Spinal cord (tissue), 10 donors: ENCODE measurements at places on chromosomes 6 and 20. TPM values are rescaled to one million over a fixed set of nuclear protein-coding genes. Genes with fewer than 3 reads are reported as not detected.

ADAT2 gene
- 6.0 TPM for total RNA-seq

IRAK1BP1 gene
- 16.8 TPM for total RNA-seq

MLN gene
- not detected for total RNA-seq

DNA sequence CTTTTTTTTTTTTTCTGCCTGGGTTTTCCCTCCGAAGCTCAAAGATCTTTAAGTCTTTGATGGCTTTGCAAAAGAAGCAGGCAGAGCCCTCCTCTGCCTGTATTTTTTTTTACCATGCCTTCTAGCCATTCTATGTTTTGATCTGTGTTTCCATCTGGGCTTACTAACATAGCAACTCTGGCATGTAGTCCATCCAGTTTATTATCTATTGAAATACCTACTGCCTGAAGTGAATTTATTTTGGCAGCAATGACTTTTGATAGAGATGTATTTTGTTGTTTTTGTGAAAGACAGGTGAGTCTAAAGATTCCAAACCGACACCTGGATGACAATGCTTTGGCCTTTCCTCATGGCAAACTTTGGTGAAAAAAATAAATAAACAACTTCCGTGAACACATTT is 1157.7 kb upstream of the MAP3K7 start:
- H3K27me3 ChIP-seq, result no peaks in the 10 kb centered on the region
- no peaks in the 10 kb centered on the region for H3K4me1 ChIP-seq
- no peak overlapping the region for H3K4me3 ChIP-seq

- no peak for DNase-seq
- no peaks in the 10 kb centered on the region for H3K4me1 ChIP-seq
- no peaks in the 10 kb centered on the region for H3K36me3 ChIP-seq
- H3K4me3 ChIP-seq, result peak overlapping the region; percentile 45
- H3K27ac ChIP-seq, result peak overlapping the region; percentile 22
Observed at GRCh38 chr6:106098383-106099234, 12.5 kb downstream of the PRDM1 start.

DNA sequence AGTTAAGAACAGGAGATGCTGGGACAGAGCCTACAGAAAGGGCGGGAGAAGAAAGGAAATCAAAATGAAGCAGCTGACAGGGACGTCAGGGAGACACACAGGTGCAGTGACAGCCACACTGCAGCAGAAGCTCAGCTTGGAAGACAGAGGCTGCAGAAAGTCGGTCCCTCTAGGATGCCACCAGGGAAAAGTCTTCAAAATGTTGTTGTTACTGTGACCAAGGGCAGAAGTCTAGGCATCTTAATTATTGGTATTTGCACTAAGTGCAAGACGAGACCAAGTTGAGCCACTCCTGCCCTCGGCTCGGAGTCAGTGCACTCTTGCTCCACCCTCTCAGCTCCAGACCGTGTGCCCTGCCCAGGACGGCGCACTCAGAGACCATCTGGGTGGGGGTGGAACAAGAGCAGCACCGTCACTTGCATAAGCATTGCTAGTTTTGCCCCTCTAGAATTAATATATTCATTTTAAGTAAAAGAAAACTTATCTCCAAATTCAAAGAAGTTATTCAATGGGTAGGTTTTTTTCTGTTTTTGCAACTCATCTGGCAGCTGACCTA is 2.6 kb downstream of the PRR18 start:
- H3K4me3 ChIP-seq, result no peak overlapping the region
- peak; percentile 7 for DNase-seq
- H3K27ac ChIP-seq, result peak overlapping the region; percentile 73
- no peaks in the 10 kb centered on the region for H3K36me3 ChIP-seq
- H3K4me1 ChIP-seq, result peaks cover 24% of the 10 kb centered on the region
- peaks cover 33% of the 10 kb centered on the region for H3K27me3 ChIP-seq

DNA sequence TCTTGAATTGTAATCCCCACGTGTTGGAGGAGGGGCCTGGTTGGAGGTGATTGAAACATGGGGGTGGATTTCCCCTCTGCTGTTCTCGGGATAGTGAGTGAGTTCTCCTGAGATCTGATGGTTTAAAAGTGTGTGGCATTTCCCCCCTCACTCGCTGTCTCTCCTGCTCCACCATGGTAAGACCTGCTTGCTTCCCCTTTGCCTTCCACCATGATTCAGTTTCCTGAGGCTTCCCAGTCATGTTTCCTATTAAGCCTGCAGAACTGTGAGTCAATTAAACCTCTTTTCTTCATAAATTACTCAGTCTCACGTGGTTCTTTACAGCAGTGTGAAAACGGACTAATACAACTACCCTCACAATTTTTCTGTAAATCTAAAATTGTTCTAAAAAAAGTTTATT is 26.8 kb upstream of the FAM184A start:
- H3K27ac ChIP-seq, result no peak overlapping the region
- DNase-seq, result no peak
- no peaks in the 10 kb centered on the region for H3K4me1 ChIP-seq
- H3K36me3 ChIP-seq, result no peaks in the 10 kb centered on the region
- H3K27me3 ChIP-seq, result no peaks in the 10 kb centered on the region

- H3K4me1 ChIP-seq, result no peaks in the 10 kb centered on the region
- H3K27me3 ChIP-seq, result no peaks in the 10 kb centered on the region
- no peak overlapping the region for H3K4me3 ChIP-seq
- H3K27ac ChIP-seq, result no peak overlapping the region
Observed at GRCh38 chr6:66965227-66965626, 1258.2 kb upstream of the EYS start.

DNA sequence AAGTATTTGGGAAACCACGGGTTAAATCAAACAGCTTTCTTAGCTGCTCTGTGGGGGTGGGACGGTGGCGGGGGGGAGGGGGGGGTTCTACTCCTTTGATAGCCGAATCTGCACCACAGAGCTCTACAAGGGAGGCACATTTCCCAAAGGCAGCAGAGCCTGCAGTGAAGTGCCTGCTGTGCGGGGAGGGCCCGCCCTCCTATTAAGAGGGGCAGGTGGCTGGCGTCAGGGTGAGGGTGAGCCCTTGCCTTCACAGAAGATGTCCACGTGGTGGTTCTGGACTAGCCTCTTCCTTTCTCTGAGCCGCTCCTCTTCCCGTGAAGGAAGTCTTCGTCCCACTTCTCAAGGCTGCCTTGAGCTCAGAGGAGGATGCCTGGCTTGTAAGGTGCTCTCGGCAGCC is 174.9 kb upstream of the THBS2 start:
- H3K4me1 ChIP-seq, result peaks cover 29% of the 10 kb centered on the region
- no peak for DNase-seq
- H3K36me3 ChIP-seq, result no peaks in the 10 kb centered on the region
- H3K27me3 ChIP-seq, result no peaks in the 10 kb centered on the region
- peak overlapping the region; percentile 92 for H3K27ac ChIP-seq

- no peaks in the 10 kb centered on the region for H3K36me3 ChIP-seq
- no peak for DNase-seq
- no peaks in the 10 kb centered on the region for H3K27me3 ChIP-seq
Observed at GRCh38 chr6:63649269-63649668, 13.7 kb downstream of the PHF3 start.

DNA sequence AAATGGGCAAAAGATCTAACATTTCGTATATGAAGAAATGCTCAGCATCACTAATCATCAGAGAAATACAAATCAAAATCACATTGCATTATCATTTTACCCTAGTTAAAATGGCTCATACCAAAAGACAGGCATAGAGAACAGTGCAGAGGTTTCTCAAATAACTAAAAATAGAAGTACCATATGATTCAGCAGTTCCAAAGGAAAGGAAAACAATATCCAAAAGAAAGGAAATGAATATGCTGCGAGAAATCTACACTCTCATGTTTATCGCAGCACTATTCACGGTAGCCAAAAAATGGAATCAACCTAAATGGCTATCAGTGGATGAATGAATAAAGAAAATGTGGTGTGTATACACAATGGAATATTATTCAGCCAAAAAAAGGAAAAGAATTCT is 63.5 kb downstream of the VTA1 start:
- no peaks in the 10 kb centered on the region for H3K4me1 ChIP-seq
- no peak for DNase-seq
- H3K27ac ChIP-seq, result no peak overlapping the region
- no peaks in the 10 kb centered on the region for H3K27me3 ChIP-seq
- H3K4me3 ChIP-seq, result no peak overlapping the region

- H3K27ac ChIP-seq, result no peak overlapping the region
- H3K27me3 ChIP-seq, result no peaks in the 10 kb centered on the region
- no peaks in the 10 kb centered on the region for H3K36me3 ChIP-seq
- H3K4me3 ChIP-seq, result no peak overlapping the region
- DNase-seq, result no peak
- H3K4me1 ChIP-seq, result peaks cover 8% of the 10 kb centered on the region
Observed at GRCh38 chr20:59331721-59332329, 31.4 kb downstream of the EDN3 start.

- H3K4me3 ChIP-seq, result peak overlapping the region; percentile 79
- DNase-seq, result peak; percentile 79
- H3K4me1 ChIP-seq, result peaks cover 4% of the 10 kb centered on the region
- H3K36me3 ChIP-seq, result no peaks in the 10 kb centered on the region
- peak overlapping the region; percentile 83 for H3K27ac ChIP-seq
Observed at GRCh38 chr6:132798869-132799538, 567 bp upstream of the SLC18B1 start.
